ENCODE measurements at places on chromosomes 5 and 9. TPM values are rescaled to one million over a fixed set of nuclear protein-coding genes. Genes with fewer than 3 reads are reported as not detected.

The OGN gene
- not detected for total RNA-seq

The MEF2C gene
- 0.22 TPM for total RNA-seq

The FBP1 gene
- total RNA-seq = not detected

The GGTA1 gene
- total RNA-seq = not detected

The IL7R gene
- total RNA-seq = 0.39 TPM

The IFNA21 gene
- not detected for total RNA-seq

The MLANA gene
- not detected for total RNA-seq

The CKMT2 gene
- not detected for total RNA-seq

The APBA1 gene
- total RNA-seq = 15.3 TPM

The BTNL3 gene
- total RNA-seq = not detected

The SEMA5A gene
- total RNA-seq = 351 TPM

The BAAT gene
- total RNA-seq = not detected

The TYRP1 gene
- total RNA-seq = 0.33 TPM

The RNF38 gene
- 27.1 TPM for total RNA-seq

The SEMA4D gene
- 34.2 TPM for total RNA-seq

The IL9 gene
- not detected for total RNA-seq

The WDR38 gene
- not detected for total RNA-seq

The NR6A1 gene
- 1.6 TPM for total RNA-seq

The RAB14 gene
- total RNA-seq = 26.7 TPM

The BTNL9 gene
- total RNA-seq = 0.11 TPM

The PCDHGA6 gene
- 2.6 TPM for total RNA-seq

The TUSC1 gene
- total RNA-seq = 18.1 TPM

The BARX1 gene
- 0.39 TPM for total RNA-seq

The IQGAP2 gene
- not detected for total RNA-seq

The CD14 gene
- 0.33 TPM for total RNA-seq

The ABITRAM gene
- total RNA-seq = 14.1 TPM

The ZNF366 gene
- total RNA-seq = 0.39 TPM

The AQP3 gene
- 3.4 TPM for total RNA-seq

The VCAN gene
- 1.6 TPM for total RNA-seq

The INSL6 gene
- total RNA-seq = not detected

The OR13D1 gene
- not detected for total RNA-seq

The KIAA0825 gene
- 5.9 TPM for total RNA-seq

The FAM78A gene
- not detected for total RNA-seq

The FKTN gene
- total RNA-seq = 27.8 TPM

The ADAMTS6 gene
- 578 TPM for total RNA-seq

The POU4F3 gene
- total RNA-seq = not detected

The IL3 gene
- not detected for total RNA-seq

The TAF11L6 gene
- total RNA-seq = not detected

The EXOC3 gene
- 28.7 TPM for total RNA-seq

The GFPT2 gene
- 4.3 TPM for total RNA-seq

The MARCOL gene
- not detected for total RNA-seq

All from placental epithelial cell (primary cell).